ENCODE measurements at places on chromosomes 16 and 17.

- DNase-seq, result no peak
These were observed 4.6 kb upstream of the AKTIP start for GRCh38 chr16:53507464-53508179.

DNA sequence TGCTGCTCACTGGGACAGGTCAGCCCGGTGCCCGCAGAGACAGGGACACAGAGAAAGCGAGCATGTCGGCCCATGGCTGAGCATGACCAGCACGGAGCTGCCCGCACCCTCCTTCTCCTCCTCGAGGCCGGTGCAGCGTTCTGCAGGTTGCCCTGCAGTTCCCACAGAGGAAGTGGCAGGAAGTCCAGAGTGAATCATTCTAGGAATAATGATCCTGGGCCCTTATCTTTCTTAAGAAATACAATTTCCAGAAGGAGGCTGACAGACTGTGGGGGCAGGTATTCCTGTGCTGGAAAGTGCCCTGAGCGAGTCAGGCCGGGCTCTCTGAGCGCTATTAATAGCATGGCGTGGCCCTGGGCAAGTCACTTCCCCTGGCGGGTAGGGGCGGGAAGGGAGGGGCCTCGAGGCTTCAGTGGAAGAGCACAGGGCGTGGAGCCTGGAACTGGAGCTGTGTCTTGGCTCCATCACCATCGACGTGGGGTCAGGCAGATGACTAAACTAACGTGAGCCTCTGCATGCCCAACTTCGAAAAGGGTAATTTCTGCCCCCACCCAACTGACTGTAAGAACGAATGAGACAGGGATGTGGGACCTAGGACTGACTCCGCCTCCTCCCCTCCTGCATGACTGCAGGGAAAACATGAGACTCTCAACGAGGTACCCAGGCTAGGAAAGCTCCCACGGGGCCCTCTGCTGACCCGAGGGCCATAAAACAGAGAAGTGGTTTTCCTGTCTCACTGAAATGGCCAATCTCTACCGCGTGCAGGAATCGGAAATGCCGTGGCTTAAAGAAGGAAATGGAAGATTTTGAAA, 9.8 kb downstream of the TMEM204 start:
- peak; percentile 63 for DNase-seq

- DNase-seq, result no peak
These were observed 90.8 kb downstream of the ABCC12 start for GRCh38 chr16:48064971-48065370.

DNA sequence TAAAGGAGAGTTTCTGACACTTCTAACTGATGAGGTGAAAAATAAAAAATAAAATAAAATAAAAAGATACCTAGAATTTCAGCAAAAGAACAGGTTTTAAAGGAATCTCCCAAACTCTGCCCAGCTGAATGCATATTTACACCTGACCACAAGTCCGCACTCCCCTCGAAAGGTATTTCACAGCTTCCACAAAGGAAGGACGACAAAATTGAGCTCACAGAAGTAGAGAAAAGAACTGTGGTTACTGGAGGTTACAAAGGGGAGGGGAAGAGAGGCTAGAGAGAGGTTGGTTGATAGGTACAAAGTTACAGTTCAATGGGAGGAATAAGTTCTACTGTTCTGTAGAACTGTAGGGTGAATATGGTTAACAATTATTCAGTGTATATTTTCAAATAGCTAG, 5.0 kb downstream of the LITAF start:
- no peak for DNase-seq

GRCh38 chr17:9018726-9019125, 2.6 kb upstream of the NTN1 start:
- no peak for DNase-seq

DNA sequence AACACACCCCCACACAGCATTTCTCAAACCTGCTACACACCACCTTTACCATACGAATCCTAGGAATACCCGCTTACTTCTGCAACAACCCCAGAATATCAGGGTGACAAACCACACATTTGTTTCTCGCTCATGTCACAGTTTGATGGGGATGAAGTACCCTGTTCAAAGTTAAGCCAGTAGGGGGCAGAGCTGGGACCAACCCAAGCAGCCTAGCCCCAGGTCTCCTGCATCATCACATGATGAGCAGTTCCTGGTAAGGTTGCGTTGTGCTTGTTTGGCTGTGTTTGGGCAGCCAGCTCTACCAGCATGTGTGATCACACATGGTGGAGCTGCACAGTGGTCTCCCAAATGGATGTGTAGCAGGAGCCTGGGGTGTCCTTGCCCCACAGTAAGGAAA, 103.6 kb upstream of the C16orf82 start:
- peak; percentile 2 for DNase-seq

- no peak for DNase-seq
These were observed 152.1 kb upstream of the RPL38 start for GRCh38 chr17:74051348-74051747.

- DNase-seq, result no peak
These were observed 1.4 kb upstream of the TBC1D24 start for GRCh38 chr16:2473446-2473926.

DNA sequence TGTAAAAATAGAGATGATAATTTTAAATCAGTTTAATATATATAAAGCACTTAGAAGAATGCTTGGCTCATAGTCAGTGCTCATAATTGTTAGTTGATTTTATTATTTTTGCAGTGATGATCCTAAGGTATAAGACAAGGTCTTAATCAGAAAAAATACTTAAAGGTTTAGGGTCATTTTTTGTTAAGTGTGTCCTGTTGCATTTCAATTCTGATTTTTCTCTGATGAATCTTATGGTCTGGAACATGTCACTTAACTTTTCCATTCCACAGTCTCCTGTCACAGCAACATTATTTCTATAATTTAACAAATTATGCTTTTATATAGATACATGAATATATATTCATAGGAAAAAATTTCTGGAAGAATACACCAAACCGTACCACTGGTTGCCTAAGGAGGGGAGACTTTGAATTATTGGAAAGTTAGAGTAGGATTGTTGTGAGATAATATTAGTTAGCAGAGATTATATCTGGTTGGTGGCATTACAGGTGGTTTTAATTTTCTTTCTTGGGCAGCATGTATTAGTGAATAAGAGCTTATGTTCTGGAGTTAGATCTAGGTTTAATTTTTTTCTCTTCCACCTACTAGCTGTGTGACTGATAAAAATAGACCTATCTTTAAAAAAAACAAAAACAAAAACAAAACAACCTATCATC, 188.7 kb downstream of the TANC2 start:
- no peak for DNase-seq

DNA sequence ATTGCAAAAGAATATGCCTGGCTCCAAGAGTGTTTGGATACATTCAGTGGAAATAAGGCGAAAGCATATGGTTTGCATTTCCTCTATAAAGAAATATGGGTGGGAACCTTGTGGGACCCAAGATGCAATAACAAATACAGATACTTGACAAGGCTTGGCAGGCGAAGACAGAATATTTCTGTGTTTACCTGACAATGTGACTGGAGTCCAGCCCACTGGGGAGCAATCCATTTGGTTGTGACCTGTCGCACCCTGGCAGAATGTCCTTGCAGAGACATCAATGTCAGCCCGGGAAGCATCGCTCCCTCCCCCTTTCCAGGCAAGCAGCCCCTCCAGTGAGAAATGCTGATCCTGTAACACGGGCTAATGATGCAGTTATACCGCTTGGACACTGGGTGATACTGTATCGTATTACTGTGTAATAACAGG, 296.6 kb downstream of the MAF start:
- DNase-seq, result no peak

- no peak for DNase-seq
These were observed 47.1 kb downstream of the CMIP start for GRCh38 chr16:81491541-81492188.

DNA sequence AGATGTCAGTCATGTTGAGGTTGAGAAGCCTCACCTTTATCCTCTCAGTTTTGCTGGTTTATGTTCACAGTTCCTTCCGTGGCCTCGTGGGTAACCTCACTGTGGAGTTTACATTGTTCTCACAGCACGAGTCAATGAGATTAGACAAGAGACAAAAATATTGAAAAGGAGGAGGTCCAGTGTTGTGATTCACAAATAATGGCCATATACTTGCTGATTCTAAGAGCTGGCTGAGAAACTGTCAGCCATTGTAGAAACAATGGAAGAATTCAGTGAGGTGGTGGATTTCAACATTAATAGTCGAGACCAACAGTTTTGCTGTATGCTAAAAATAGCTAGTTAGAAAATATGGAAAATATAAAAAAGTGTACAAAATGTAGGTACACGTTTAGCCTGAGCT, 176.4 kb upstream of the WSCD1 start:
- DNase-seq, result no peak

DNA sequence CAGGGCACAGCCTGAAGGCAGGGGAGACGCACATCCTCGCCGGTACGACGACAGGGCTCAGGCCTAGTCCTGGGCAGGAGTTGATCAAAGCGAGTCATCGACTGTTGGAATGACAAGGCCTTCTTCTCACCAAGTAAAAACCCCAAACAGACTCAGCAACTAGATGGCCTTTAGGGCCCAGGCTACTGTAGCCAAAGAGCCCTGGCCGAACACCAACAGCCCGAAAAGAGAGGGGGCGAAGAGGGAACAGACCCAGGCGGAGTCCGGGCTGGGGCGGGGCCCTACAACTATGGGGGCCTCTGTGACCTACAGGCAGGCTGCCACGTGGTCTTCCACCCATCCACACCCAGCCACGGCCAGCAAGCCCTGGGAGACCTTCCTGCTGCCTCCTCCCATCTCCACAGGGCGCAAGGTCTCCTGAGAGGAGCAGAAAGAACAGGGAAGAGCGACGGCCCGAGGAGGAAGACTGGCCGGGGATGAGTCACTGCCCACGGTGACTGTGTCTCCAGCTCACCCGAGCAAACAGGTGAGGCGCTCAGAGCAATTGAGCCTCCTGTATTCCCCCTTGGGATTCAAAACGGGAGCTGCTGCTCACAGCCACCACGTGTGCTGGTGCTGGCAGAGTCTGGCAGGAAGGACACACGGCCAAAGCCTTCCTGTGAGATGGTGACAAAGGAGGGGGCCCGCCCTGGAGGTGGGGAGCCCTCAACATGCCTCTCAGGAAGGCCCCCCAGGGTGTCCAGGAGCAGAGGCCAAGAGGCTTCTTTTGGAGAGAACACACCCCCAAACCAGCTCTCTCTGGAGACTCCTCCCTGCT, 17.7 kb downstream of the SLC16A3 start:
- no peak for DNase-seq

GRCh38 chr17:14701886-14702285, 401.0 kb downstream of the HS3ST3B1 start:
- no peak for DNase-seq

DNA sequence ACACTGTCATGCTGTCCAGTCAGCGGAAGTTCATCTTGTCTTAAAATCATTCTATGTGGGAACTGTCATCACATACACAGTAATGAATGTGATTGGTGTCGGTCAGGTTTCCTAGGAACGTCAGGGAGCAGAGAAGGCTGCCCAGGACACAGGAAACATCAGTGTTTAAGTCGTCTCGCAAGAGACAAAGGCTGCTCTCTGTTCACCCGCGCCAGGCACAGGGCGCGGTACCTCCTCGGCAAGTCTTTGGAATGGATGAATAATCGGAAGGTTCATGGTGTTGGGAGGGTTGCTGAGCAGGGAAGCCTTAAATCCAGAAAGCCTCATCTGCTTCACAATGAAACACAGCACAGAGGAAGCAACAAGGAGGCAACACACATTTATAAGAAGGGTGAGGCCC, 148.2 kb downstream of the CPPED1 start:
- DNase-seq, result no peak

- DNase-seq, result no peak
These were observed 57.6 kb downstream of the SYT17 start for GRCh38 chr16:19225651-19226050.

GRCh38 chr16:89764711-89765201, 43.4 kb downstream of the ZNF276 start:
- peak; percentile 9 for DNase-seq

GRCh38 chr17:2025220-2025621, at the start of gene RTN4RL1:
Gene RTN4RL1 (minus strand): TSS chr17:2025334. CDS start chr17:2024865, 469 bp downstream.
- peak; percentile 56 for DNase-seq

- DNase-seq, result no peak
These were observed 332.0 kb downstream of the XYLT1 start for GRCh38 chr16:17138801-17139200.

DNA sequence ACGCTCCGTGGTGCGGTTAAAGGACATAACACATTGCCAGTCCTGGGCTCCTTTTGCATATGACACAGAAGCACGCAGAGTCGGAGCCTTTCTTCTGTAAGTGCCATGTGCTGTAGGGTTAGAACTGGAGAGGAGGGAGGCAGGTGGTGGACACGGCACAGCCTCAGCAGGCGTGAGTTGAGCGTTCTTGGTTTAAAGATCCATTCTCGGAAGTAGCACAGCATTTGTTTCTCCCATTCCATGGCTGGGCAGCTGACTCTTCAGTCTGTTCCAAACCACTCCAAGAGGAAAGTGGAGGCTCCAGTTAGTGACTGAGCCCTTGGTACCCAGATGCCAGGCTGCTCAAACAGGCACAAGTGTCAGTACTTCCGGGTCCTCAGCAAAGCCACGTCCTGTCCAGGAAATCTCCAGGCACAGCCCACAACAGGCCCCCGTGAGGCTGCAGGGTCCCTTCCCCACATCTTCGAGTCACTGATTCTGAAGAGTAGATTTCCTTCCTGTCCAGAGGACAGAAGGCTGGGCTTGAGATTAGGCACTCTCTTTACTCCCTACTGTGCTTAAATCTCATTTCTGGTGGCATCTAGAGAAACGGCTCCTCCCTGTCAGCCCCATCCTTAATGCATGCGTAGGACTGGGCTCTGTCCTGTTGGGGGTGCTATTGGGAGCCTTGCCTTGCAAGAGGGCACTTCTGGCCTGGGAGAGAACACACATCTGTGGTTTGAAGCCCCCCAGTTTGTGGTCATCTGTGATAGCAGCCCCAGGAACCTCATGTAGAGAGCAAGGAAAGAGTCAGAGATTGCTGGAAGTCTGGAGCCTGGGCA, 39.6 kb upstream of the NAT9 start:
- no peak for DNase-seq

DNA sequence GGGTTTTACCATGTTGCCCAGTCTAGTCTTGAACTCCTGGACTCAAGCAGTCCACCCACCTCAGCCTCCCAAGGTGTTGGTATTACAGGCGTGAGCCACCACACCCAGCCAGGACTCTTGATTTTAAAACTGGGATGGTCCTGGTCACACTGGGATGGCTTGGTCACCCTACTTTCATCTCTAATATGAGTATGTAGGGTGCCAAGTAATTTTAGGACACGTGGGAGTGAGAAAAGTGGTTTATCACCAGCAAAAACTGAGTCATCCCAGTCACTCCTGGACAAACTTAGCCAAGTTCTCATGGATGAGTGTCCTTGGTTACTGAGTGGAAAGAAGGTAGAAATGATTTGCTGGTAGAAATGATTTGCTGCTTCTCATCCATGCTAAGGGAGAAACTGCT, 9.9 kb downstream of the CLEC19A start:
- DNase-seq, result no peak

All from activated CD4-positive, alpha-beta T cell treated with anti-CD3 and anti-CD28 coated beads for 24 hours (primary cell).